CD4-positive, alpha-beta T cell treated with Interleukin-1 beta for 1 hour (primary cell): ENCODE measurements at places on chromosomes 3 and 15.

- DNase-seq = no peak
These were observed 826.3 kb downstream of the FHIT start for GRCh38 chr3:60424942-60425341.

- no peak for DNase-seq
These were observed 907 bp upstream of the HERC1 start for GRCh38 chr15:63834500-63835210.

DNA sequence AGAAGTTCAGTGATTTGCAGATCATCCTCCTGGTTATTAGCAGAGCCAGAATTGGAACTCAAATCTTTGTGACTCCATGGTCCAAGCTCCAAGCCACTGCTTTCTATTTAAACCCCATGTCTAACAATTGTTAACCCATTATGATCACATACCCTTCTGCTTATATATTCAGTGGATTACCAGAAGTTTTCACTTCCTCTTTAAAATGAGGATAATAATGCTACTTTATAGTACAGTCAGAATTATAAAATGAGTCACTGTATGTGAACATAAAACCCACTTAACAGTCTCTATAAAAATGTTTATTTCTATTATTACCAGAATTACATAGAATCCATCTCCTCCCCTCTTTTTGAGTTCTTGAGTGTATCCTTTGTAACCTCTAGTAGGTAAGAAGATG, 550.7 kb upstream of the DPPA4 start:
- no peak for DNase-seq

DNA sequence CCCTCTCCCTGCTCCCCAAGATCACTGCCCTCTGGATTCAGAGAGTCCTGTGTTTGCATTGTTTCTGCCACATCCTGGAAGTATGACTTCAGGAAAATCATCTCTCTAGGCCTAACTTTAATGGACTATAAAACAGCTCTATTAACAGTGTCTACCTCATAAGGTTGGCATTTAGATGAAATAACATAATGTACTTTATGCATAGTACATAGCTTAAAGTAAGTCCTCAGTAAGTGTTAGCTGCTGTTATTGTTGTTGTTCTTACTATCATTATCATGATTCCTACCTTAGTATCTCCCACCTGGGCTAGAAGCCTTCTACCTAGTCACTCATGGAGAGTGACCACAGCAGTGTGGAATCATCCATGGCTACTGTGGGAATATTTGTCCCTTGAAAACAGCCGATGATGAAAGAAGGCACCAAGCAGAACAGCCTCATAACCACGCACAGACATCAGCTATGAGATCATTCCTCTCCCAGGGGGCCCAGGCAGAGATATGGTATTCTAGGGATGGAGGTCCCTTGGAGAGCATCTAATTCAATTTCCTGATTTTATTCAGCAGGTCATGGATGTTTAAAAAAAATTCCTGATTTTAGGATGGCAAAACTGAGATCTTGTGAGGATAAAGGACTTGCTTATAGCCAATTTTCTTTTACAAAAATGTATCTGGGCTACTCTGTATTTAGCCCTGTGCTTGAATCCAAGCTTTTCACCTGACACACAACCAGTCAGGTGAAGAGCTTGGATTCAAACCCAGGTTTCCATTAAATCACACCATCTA, 1.9 kb downstream of the FSD2 start:
- no peak for DNase-seq

DNA sequence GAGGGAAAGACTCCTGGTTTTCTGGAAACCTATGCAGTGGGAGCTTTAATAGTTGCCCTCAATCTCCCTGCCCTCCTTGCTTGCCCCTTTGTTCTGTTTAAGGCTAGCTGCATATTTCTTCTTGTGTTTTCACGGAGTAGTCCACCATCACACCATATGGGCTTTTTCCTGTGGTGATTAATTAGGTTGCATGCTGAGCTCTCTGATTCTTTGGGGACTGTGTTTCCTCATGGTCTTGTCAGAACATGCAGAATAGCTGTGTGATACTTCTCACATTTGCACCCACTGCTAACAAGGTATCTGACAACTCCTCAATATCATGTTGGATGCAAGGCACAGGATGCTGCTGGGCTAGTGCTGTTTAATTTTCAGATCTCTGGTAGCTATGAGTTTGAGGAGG, 139.6 kb downstream of the PTPRG start:
- DNase-seq = no peak

GRCh38 chr15:25052191-25052999, 97.6 kb downstream of the SNRPN start:
- DNase-seq = no peak

DNA sequence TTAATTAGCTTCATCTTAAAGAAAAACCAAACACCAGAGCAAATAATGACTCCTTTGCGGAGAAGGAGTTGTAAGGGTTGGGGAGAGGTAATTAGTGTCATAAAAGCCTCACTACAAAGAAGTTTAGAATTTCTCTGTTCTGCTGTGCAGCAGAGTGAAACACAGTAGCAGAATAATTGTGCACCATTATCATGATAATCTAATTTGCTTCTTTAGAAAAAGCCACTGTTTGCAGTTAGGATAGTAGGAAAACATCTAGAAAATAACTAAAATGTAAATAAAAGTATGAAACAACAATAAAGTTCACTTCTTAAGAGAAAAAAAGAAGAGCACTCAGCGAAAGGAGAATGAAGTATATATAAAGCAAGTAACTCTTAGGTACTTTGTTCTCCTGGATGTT, 5.5 kb downstream of the SHOX2 start:
- no peak for DNase-seq

DNA sequence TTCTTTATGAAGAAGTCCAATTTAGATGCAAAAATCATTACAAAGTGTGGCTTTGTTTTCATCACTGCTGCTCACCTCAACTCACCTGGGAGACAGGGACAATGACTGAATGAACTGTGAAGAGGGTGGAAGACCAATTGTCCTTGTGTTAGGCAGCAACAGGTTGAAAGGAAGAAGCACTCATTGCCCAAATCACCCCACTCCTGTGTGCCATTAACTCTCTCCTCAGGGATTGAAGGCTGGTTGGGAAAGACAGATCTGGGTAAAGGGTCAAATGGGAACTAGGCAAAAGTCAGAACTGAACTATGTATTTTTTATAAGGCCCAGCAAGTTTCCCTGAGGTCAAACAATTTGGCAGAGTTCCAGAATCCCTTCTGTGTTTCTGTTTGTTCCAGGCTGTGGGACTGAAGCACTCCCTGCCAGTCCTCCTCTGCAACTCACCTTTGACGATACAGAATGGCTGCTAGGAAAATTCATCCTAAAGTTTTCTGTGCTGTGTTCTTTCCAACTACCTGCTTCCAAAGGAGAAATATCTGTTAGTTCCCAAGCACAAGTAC, 68.6 kb upstream of the CCDC39 start:
- DNase-seq = no peak

DNA sequence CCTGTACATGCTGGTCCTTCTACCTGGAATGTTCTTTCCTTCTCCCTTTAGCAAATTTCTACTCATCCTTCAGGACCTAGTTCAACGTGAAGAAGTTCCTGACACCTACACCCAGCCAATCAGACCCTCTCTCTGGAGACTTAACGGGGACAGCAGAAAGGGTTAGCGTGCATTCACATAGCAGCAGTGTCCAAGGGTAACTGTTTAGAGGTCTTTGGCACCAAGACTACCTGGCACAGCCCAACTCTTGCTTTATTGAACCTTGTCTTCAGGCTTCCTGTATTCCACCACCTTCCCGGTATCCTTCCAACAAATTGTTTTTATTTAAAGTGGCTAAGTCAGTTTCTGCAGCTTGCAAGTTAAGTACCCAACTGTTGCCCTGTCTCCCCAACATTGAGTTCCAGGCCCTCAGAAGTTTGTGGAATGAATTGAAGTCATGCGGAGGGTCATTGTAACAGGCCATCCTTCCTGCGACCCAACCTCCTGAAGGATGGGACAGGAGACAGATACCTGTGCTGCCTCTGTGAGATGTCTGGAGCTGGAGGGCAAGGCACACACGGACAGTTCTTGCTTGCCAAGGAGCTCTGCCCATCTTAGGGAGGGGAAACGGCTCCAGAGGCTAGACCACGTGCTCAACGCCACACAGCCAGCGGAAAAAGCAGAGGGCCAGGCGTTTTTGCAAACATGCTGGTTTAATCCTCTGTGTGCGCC, 14.4 kb upstream of the WNT7A start:
- no peak for DNase-seq

DNA sequence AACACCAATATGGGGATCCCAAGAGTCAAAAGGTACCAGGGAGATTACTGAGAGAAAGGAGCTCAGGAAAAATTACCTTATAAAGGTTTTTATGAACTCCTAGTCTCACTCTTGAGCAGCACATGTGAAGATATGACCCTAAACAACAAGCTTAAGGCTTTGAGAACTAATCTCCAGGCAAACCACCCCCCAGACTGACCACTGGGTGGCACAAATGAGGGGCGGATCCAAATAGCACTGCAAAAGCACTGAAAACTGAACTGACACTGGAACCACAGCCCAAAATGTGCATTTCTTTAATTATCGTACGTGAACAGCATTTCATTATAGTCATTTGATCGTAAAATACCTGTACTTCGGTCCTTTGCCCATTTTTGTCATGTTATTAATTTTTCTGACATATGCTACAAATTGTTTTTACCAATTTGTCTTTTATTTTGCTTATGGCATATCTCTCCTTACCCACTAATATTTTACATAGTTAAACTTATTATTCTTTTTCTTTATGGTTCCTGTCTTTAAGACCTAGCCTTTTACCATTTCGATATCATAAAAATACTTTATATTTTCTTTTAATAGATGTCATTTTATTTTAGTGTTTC, 31.5 kb upstream of the TFDP2 start:
- DNase-seq = peak; percentile 37

DNA sequence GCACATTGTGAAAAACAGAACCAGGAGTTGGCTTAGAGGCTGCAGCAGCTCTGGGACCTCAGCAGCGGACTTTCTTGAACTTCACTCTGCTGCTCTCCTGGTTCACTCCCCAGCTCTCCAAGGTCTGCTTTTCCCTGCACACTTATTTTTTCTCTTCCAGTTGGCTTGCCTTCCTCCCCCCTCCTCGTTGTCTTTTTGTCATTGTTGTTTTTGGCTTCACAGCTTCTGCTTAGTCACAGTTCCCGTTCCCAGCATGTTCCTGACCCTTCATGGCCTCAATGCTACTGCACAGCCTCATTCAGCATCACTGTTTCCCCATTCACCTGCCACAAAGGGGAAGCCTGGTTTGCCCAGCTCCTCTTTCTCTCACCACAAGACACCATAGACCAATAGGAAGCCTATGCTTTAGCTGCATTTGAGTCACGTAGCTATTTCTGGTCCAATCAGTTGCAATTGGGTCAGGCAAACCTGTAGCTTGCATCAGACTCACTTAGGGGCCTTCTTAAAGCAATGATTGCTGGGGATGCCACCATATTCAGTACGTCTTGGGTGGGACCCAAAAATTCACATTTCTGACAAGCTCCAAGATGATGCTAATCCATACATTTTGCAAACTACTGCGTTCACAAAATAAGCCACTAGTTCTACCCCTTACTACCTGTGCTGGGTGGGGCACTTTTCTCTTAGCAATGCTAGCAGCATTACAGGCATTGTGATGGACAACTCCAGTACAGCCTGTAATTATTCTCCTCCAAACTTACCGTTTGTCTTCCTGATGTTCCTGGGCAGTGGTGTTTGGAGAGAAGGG, 7.8 kb upstream of the SUMF1 start:
- DNase-seq = peak; percentile 74

DNA sequence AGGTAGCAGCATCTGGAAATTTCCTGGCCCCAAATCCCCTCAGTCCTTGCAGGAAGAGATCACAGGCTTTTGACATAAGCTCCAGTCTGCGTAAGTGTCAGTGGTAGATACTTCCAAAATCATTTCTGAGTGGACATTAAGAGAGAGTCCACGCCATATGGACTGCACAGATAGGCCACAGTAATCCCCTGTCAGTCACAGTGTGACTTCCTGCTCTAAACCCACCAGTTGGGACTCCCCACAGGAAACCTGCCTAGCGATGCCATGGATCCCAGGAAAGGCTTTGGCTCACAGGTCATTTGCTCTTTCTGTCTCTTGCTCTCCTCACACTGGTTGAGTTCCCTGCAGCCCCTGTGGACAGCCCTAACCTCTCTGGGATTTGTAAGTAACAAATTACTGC, 28.8 kb upstream of the MKRN3 start:
- DNase-seq = no peak

- DNase-seq = no peak
These were observed 106.6 kb downstream of the LSAMP start for GRCh38 chr3:116338713-116339112.

GRCh38 chr3:29890801-29891200, 609.9 kb downstream of the RBMS3 start:
- DNase-seq = no peak

GRCh38 chr3:150063237-150063636, 92.5 kb upstream of the PFN2 start:
- no peak for DNase-seq

DNA sequence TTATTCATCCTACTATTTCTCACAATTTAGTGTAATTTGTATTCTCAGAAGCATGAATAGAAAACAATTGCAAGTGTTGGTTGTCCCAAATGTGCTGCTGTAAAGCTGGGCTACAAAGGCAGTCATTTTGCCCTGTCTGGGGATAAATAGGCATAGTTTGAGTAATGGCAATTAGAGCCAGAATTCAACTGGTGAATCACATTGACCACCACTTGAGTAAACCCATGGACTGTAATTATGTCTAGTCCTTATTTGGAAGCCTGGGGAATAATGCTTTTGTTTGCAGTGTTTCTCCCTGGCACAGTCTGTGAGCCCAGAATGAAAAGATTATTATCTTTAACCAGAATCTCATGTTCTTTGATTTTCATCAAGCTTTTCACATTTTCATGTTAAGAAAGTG, 30.5 kb upstream of the CHL1 start:
- no peak for DNase-seq

GRCh38 chr15:88896333-88897033, 1.1 kb upstream of the HAPLN3 start:
- DNase-seq = no peak

- no peak for DNase-seq
These were observed 93.0 kb downstream of the NFKBIZ start for GRCh38 chr3:101942356-101942755.

- no peak for DNase-seq
These were observed 51.0 kb downstream of the PHC3 start for GRCh38 chr3:170130532-170130931.

- no peak for DNase-seq
These were observed 29.1 kb downstream of the GPR15 start for GRCh38 chr3:98560911-98561310.

- no peak for DNase-seq
These were observed 29.5 kb downstream of the MKRN2 start for GRCh38 chr3:12586403-12586802.

- DNase-seq = peak; percentile 8
These were observed 80.0 kb downstream of the SQOR start for GRCh38 chr15:45714590-45715488.

DNA sequence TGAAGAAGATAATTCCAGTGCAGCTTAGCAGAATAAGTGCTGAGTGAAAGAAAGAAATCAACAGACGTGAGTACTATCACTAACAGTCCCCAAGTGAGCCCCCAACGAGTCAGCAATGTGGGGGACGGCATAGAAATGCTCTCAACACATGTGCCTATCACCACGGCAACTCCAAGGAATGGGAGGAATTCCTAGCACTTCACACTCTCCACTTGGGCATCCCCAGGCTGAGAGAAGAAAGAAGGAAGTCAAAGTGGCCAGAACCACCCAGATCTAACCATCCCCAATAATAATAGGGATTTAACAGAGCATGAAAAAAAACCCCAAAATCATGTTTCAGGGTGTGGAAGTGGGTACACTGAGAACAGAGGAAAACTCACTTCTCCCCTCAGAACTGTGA, 29.3 kb upstream of the CPNE4 start:
- no peak for DNase-seq
